Activated naive CD4-positive, alpha-beta T cell treated with anti-CD3 and anti-CD28 coated beads, Interleukin-2, amount 50 U/mL, for 16 hours (primary cell): ENCODE measurements at places on chromosomes 5 and 9.

- no peak for DNase-seq
Measured at GRCh38 chr5:137446615-137447014, 52.5 kb downstream of the SPOCK1 start.

DNA sequence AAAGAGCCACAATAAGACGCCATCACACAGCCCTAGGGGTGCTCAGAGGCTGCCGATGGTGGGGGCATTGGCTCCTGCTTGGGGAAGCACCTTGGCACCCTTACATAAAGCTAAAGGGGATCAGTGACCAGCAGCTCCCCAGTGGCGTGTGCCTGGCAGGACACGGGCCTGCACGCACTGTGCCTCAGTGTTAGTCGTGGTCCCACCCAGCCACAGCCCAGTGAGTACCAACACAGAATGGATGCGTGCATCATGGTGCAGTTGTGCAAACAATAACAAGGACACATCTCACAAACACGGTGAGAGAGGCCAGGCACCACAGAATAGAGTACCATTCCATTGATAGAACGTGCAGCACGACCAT, 103.2 kb downstream of the WNK2 start:
- DNase-seq: no peak

GRCh38 chr5:112436144-112436543, 17.1 kb upstream of the EPB41L4A start:
- no peak for DNase-seq

DNA sequence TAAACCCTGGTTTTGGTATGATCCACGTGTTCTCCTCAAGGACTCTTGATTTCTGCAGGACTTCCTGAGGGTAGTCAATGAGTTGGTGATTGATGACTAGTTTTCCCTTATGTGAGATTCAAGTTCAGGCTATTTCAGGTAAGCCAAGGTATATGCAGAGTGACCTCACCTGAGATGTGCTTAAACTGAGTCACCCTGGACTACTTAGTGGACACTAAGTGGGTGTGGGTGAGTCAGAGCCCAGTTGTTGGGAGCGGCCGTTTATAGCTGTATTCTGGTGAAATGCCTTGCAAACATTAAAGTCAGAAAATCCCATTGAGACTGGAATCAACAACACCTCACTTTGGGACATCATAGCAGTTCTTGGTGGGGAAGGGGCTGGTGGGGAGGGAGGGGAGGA, 62.9 kb downstream of the SLC28A3 start:
- no peak for DNase-seq

DNA sequence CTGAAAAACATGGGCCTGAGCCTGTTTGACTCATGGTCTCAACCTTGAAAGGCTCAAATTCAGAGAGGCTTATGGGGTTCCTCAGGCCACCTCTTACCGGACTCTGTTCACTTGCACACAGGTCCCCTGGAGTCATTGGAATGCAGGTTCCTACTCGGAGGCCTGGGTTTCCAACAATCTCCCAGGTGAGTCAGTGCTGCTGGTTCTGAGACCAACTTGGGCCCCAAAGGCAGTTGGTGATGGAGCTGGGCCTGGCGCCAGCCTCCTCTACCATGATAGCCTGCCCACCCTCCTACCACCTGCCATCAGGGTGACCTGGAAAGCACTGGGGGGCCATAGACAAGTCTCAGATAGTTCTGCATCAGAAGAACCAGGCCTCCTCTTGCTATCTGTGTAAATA, 188.4 kb downstream of the RGS3 start:
- no peak for DNase-seq

DNA sequence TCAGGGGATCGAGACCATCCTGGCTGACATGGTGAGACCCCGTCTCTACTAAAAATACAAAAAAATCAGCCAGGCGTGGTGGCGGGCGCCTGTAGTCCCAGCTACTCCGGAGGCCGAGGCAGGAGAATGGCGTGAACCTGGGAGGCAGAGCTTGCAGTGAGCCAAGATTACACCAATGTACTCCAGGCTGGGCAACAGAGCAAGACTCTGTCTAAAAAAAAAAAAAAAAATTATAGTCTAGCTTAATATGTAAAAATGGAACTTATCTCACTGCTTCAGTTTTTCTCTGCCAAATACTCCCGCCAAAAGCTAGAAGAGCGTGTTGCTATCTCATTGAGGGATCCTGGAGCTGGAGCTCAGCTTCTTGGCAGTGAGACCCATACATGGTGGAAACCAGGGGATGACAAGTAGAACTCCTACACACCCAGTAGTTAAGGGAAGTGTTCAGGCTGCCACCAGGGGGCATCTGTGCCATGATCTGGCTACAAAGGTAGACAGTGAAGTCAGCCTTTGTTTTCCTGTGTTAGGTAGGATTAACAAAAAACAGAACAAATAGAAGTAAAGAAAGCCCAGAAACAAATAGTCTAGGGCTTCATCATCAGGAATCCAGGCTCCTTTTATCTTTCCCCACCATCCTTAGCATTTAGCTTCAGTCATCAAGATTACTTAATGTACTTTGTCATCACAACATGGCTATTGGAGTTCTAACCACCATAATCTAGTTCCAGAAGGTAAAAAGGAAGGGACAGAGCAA, 33.6 kb upstream of the GLIPR2 start:
- DNase-seq: peak; percentile 89
